ENCODE measurements at places on chromosomes 1 and 21.

DNA sequence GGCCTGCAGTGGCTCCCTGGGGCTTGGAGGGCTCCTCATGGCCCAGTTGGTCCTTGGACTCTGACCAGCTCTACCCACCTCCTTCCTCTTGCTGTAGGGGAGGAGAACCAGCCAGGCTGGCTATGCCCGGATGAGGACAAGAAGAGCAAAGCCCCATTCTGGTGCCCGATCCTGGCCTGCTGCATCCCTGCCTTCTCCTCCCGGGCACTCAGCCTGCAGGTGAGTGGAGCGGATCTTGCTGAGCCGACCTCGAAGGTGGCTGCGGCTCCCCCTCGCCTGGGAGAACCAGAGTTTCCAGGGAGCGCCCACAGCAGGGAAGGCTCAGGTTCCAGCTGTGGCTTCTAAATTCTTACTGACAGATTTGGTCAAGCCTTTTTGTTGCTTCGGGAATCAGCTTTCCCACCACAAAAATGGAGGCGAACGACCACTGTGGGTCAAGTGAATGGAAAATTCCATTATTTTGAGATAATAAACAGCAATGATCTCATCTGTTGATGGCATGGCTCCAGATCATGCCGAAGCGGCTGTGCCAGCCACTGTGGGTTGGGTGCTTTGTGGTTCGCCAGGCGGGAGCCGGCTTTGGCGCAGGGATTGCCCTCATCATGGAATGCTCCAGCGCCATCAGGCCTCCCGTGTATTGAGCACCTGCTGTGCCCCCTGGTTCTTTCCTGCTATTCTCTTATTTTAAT, 106.5 kb upstream of the ACTL8 start:
- no peak for DNase-seq

DNA sequence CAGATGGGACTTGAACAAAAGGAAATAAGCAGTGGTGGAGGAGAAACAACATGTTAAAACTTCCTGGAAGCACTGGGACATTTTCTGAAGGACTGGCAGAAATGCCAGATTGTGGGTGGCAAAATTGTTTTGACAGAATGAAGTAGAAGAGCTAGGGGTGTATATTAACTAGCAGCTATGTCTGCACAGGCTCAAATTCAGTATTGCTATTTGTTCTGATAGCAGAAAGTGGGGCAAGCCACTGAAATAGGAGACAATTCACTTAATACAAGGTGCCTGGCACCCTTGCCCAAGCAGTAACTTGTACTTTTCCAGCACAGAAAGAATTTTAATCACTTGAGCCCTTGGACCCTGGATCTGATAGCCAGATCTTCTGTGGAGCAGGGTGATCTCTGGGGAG, 11.8 kb upstream of the PIGM start:
- DNase-seq: no peak

GRCh38 chr21:16797966-16798365, 714.9 kb upstream of the CXADR start:
- no peak for DNase-seq

DNA sequence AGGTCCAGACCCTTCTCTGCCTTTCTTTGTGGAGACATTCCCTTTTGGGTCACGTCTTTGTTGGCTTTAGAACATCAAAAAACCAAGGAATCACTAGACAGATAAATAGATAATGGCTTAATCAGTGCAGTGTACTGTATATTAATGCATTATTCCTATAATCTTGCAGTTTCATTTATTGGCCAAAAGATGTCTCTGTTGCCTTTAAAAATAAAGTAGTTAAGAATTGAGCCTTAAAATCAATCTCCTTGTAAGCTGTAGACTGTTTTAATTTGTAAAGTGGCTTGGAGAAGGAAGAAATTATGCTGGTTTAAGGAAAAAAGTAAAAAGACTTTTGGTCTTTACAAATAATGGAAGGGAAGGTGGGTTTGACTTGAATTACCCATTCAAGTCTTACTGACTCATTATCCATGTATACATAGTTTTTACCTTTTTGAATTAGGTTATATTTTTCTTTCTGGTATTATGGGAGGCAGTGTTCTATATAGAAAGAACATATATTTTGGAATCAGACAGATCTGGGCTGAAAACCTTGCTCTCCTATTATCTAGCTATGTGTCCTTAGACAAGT, 84.6 kb downstream of the VPS13D start:
- DNase-seq: no peak

- DNase-seq: no peak
Observed at GRCh38 chr1:44297695-44298400, 57.2 kb downstream of the ERI3 start.

DNA sequence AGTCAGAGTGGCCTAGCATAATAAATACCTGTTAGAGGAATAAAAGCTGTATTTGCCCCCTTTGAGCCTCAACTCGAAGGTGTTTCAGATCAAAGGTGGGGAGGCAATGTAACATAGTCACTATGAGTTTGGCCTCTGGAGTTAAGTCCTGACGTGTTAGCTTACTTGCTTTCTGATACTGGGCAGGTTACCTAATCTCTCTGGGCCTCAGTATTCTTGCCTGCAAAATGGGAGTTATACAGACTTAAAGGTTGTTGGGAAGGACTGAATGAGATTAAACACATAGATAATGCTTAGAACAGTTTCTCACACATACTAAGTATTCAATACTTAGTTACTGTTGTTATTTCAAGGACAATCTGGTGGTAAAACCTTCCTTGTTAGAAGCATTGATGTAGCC, 15.5 kb downstream of the RNF220 start:
- no peak for DNase-seq

DNA sequence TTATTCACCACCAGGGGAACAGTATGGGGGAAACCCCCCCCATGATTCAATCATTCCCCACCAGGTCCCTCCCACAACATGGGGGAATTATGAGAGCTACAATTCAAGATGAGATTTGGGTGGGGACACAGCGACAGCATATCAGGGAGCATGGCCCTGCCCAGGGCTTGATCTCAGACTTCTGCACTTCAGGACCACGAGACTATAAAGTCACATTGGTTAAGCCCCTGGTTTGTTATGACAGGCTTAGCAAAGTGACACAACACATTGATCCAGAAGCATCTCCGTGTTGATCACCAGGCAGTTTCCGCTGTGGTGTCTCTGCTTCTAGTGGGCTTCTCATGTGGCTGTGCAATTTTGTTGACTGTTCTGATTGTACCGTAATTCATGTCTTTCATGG, 312.7 kb upstream of the C1orf174 start:
- no peak for DNase-seq

DNA sequence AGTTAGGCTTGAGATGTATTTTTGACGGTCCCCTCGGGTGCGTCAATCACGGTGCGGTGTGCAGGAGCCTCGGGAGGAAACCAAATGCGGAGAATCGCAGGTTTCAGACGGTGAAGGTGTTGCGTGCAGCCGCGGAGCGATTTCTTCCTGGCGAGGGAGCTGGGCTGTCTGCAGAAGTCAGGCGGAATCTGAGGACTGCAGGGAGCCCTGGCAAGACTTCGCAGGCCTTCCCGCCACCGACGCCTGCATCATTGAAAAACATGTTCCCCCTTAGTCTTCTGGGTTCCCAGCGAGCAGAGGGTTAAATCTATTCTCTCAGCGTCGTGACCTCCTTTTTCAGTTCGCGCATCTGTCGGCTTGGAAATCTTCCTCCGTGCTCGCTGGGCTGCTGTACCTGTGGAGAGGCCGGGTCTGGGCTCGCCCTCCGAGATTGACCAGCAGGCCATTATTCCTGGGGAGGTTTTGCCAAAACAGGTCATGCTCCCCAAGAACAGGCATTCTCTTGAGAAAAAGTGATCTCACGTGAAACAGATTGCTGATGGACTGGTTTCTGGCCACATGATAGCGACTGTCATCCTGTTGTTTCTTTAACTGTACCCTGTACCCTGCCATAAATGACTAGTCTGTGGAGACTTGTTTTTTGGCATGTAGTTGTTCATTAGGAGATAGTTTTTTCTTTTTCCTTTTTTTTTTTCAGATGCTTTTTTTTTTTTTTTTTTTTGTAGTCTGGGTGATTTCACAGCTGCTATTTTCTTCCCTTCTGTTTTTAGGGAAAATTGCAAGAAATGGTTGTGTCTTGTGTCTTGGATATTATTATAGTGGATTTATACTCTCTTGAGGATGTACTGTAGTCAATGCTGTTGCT, 894 bp downstream of the EPB41 start:
- no peak for DNase-seq

- no peak for DNase-seq
Observed at GRCh38 chr1:3186526-3186921, 117.5 kb downstream of the PRDM16 start.

- no peak for DNase-seq
Observed at GRCh38 chr1:172201572-172201971, 218.9 kb upstream of the C1orf105 start.

DNA sequence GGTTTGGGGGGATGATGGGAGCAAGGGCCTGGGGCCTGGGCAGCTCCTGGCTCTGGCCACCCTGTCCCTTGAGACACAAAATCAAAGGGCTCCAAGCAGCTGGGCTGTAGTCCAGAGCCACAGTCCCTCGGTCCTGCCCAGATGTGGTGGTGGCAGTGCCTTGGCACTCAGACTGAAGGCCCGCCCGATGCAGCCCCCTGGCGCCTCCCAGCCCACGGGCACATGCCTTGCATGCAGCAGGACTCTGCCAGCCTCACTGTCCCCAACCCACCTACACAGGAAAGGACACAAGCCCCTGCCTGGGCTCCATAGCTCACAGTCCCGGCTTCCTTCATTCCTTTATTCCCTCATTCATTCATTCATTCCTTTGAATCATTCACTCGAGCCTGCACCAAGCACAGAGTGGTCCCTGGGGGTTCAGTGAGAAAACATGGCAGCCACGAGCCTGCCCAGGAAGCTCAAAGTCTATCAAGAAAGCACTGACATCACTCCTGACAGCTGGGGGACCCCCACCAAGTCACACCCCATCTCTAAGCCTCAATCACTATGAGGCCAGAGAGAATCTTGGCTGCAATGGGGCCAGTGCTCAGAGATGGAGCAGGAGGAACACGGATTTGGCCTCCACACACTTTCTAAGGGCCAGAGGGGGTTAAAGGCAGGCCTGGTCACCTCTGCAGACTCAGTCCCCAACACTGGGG, 5.8 kb downstream of the SDC3 start:
- DNase-seq: no peak

DNA sequence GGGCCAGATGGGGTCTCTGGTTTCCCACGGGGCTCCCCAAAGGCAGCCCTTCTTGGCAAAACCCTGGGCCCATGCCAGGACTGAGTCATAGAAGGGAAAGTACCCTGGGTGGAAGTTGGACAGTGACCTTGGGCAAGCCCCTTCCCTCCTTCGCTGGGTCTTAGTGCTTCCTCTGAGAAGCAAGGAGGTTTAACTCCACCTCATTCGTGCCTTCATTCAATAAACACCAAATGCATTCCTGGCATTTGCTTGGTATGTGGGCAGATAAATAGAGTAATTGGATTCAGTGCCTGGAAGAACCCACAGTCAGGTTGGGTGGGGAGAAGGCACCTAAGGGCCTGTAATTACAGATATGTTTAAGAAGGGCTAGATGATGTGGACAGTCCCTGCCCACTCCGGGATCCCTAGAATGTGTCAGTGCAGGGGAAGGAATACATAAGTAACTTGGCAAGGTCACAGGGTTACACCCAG, 36.3 kb upstream of the CITED4 start:
- no peak for DNase-seq

- DNase-seq: no peak
Observed at GRCh38 chr21:17699524-17700189, 87.0 kb upstream of the BTG3 start.

DNA sequence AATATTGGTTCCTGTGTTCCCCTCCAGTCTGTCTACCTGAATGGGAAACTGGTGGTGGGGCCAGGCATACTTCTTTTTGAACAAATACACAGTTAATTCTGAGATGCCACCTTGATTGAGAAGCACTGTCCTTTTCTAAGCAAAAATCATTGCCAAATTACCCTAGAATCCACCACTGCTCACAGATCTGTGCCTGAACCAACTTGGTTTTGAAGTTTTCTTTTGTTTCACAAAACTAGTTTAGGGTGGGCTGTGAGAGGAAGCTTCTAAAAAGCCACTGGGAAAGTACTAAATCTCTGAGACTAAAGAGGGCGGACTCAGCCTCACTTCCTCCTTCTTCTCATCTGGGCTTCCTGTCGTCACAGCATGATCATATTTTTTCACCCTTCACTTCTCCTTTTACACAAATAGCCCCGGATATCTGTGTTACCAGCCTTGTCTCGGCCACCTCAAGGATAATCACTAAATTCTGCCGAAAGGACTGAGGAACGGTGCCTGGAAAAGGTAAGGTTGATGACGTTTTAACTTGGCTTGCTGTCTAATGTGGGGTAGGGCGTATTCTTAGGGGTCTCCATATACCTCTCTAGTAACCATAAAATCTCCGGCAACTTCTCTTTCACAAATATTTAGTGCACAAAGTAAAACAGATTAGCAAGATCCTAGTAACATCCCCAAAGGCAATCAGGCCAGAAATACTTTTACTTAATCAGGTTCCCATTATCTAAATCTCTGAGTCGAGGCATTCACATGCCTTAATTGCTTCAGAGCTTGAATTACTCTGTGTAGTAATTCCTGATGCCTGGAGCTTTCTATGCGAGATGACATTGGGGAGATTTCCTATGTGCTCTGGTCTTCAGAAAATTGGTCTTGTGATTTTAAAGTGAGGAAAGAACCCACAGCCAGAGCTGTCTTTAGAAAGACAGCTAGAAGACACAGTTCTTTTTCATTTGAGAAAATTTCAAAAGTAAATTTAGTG, at the start of gene CD53:
TSS of gene CD53 (plus strand) at position 404 of the 976 bp plus-strand sequence. CDS start 18,261 bp downstream, outside the sequence.
- DNase-seq: no peak

GRCh38 chr21:19712441-19712840, 1285.8 kb upstream of the NCAM2 start:
- no peak for DNase-seq

DNA sequence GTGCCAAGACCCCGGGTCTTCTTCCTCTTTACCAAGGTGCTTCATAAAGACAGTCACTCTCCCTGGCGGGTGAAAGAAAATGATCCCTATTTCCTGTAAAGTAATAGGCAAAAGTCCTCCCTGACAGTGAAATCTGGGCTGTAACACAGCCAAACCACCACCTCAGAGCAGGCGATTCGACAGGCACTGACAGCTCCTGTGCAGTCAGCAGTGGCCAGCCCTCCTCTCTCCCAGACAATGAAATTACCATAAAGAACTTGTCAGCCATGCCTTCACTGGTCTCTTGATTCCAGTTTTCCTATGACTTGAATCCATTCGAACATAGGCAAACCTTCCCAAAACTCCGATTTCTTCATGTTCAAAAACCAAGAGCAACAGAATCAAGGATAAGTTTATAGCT, 492.2 kb upstream of the DAB1 start:
- no peak for DNase-seq
